ENCODE measurements at places on chromosomes 2 and 18.

GRCh38 chr2:137800386-137800785 is 163.9 kb upstream of the HNMT start:
- no peak for DNase-seq

DNA sequence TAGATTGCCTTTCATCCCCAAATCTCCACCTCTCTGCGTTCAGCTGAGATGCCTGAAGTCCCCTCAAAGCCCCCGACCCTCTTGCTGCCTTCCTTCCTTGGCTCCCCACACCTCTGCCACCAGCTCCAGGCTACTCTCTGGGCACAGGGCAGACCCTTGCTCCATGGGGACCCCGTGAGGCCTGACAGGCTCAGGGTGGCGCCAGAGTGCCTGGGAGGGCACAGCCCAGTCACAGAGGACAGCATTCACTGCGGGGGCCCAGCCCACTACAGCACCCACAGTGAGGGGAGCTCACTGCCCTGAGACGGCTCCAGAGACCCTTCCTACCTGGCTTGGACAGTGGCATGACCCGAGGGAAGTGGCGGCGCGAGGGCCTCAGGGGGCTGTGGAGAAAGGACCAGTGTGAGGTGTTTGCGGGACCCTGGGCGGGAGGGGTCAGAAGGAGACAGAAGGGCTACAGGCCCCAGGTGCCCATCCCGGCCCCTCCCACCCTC is 51.0 kb downstream of the AQP12A start:
- DNase-seq: no peak

DNA sequence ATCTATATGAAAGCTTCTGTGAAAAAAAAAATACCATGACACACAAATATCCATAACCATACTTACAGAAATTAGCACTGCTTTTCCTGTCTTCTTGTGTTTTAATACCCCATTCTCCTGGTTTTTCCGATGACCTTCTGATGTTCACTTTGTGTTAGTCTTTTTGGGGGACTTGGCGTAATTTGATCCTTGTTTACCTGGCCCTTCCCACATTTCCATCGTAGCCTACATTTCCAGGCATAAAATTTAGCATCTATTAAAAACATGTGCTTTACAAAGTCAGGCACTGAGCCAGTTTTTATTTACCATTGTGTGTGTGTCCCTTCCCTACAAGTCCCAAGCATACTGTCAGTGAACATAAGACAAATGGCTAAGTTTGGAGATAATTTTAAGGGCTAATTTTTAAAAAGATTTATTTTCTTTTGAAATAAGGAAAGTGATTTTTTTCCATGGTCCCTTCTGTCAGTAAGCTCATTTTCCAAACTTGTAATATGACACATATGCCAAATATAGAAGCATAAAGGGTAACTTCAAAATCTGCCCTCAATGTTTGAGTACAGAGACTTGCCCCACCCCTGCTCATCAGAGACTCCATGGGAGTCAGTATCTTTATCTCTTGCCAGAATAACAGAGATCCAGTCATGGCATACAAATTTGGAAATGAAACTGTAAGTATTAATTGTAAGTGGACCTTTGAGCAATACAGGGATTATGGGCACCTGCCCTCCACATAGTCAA is 27.3 kb downstream of the SESTD1 start:
- DNase-seq: no peak

GRCh38 chr2:190863946-190864345 is 16.7 kb upstream of the GLS start:
- DNase-seq: no peak

GRCh38 chr2:40371525-40372282 is 80.2 kb downstream of the SLC8A1 start:
- DNase-seq: no peak

- DNase-seq: no peak
Observed at GRCh38 chr2:160278101-160278878, 78.2 kb upstream of the ITGB6 start.

DNA sequence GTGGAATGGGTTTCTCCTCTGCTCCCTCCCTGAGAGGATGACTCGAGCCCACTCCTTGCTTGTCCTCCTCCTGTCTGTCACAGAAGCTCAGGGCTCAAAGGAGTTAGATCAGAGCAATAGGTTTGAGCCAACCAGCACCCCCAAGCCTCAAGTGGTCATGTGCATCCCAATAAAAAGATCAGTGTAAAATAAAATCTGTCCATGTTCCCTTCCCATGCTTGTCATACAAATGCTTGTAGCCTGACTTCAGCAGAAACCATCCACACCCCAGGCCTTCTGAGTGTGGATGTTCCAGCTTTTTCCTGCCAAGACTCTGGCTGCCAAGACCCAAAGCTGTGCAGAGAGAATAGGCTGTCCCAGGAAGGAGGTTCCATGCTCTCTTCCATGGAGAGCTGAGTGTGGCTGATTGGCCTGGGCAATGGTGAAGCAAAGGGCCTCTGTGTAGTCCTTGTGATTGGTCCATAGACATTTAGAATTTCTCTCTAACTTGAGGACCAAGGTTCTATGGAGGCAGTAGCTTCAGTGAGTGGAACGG is 67.4 kb downstream of the GYPC start:
- DNase-seq: no peak

DNA sequence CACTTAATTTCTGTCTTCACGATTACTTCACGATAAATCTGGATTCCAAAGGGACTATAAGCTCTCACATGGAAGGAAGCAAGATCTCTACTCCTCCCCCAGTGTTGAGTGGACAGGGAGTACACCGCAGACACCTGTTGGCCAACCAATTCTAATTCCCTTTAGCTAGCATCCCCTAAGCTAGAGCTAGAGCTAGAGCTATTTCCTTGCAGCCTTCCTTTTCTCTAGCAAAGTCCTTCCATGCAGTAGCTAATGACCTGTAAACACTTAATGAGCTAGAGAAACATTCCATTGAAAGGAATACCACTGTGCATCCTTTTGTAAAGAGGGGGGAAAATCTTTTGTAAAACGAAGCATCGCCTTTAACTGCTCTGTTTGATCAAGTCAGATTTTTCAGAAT is 56.5 kb downstream of the BCL11A start:
- no peak for DNase-seq

DNA sequence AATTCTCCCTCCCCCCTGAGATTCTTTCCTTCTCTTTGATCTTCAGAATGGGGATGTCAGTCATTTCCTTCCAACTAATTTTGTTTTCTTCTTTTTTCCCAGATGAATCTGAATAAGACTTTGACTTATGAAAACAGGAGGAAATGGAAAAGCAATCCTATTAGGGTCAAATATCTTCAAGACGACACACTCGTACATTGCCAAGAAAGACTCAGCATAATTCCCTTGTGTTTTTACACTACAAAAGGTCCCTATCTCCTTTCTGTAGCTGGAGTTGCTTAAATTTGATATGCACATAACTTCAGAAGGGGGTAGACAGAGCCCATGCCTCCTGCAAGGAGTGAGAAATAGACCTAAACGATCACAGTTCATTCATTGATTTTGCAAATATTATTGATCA is 230.3 kb upstream of the RBBP8 start:
- no peak for DNase-seq

DNA sequence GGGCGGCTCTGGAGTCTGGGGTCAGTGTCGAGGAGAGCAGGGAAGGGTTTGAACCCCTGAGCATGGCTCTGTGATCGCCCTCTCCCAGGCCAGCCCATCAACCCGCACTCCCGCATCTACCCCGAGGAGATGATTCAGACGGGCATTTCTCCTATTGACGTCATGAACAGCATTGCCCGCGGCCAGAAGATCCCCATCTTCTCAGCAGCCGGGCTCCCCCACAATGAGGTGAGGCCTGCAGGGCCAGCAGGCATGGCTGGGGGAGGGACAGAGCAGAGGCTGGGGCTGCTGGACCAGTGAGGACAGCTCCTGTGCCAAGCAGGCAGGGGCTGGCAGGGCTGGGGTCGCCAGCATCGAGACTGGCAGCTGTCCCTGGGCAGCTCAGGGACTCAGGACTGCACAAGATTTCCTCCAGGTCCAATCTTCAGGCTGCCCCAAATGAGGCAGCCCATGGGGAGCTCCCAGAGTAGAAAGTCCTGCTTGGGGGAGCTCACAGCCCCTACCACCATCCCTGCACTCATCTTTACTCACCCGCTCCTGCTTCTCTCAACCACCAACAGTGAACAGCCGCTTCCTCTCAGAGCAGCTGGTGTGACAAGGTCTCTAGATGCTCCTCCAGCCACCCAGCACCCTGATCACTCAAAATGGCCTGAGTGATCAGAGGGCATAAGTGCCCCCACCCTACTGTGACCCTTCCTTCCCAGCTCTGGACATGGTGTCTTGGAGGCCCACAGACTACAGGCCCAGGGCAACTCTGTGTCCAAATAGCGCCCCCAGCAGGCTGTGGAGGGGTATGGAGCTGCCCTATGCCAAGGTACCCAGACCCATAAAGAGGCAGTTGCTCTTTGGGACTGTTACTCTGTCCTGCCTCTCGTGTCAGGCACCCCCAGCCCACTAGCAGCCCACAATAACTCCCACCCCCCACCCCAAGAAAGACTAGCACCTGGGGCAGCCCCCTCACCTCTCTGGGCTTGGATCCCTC is 18.3 kb upstream of the ANKRD53 start:
- no peak for DNase-seq

DNA sequence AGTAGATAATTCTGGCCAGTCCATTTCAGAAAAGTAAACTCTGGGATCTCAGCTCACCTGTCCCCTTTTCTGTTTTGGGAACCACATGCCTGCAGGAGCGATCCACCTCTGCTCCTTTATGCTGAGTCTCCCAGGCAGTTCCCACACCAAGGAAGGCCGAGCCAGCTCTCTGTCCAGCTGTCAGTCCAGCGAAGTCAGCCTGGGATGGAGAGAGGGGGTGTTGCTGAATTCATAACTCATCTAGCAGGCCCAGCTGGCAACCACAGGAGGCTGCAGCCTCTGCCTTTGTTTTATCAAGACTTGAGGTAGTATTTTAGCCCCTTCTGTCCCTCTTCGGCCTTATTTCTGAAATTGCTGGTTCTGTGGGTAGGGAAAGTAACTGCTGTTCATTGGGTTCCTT is 209.9 kb downstream of the ARL4C start:
- DNase-seq: no peak

- no peak for DNase-seq
Observed at GRCh38 chr2:207928079-207928478, 97.2 kb downstream of the PLEKHM3 start.

DNA sequence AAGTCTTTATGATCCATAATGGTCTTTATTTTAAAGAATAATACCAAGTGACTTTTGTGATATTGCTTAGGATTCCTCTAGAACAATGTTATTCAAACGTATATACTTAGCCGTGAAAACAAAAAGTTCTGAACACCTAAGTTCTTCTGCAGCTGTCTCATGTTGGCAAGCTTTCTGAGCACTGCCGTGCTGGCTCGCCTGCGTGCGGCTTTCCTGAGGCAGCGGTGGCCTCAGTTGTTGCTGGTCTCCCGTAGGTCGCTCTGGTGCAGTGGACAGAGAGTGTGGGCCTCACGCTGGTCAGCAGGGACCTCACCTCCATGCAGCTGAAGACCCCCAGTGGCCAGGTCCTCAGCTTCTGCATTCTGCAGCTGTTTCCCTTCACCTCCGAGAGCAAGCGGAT is 66.8 kb upstream of the NFATC1 start:
- DNase-seq: no peak

- DNase-seq: no peak
Observed at GRCh38 chr2:157364257-157364974, 38.8 kb upstream of the ERMN start.

GRCh38 chr2:206084870-206085741 is 868 bp downstream of the INO80D start:
- DNase-seq: peak; percentile 64

GRCh38 chr2:10993001-10993481 is 81.3 kb downstream of the KCNF1 start:
- DNase-seq: no peak

DNA sequence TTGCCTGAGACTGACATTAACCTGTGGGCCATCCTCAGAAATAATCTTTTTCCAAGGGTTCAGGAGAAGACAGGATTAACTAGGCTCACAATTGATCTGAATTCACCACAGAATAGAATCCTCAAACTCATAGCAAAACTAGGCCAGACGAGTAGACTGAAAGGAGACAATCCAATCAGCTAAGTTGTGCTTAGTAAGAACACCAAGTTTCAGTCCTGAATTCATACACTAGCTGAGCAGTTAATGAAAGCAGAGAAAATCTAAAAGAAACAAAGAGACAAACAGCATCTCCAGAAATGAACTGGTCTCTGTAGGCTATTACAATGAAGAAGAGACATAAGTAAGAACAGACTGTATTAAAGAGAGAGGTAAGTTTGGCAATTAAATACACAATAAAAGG is 89.5 kb downstream of the GORASP2 start:
- no peak for DNase-seq

DNA sequence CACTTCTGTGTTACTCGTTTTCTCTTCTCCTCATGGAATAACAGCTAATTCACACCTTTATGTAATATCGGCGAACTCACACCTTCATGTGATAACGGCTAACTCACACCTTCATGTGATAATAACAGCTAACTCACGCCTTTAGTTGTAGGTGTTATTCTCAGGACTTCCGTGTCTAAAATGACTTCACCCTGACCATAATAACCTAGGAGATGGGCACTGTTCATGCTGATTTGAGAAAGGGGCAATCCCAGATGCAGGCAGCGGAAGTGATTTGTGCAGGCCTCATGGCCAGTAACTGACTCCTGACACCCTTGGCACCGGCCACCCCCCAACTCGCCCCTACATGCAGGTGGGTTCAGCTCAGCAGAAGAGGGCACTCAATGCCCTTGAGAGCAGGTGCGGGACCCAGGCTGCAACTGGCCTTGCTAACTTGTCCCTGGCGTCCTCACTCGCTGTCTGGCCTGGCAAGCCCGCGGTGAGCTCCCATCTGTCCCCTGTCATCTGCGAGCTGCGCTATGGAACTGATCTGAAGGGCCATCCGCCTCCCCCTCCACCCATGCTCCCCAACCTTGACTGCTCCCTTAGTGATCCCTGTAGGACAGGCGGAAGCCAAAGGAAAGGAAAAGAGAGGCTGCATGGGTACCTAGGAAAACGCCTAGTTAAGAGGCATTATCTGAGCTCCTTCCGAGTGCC is 42.6 kb upstream of the MTCL1 start:
- DNase-seq: no peak

DNA sequence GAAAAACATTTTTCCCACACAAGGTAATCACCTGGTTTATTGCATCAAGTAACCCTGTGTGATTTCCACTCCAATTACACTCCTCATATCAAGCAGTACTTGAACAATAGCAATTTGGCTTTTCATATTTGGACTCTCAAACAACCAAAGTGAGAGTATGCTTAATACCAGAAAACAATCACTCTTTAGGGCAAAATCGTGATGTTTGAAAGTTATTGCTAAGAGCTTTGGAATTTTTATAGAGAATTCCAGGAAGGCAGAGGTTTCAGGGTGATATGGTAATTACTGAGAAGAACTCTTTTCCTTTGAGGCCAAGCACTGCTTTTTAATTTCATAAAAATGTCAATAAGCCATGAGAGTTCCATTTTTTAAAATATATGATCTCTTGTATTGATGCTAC is 779.5 kb upstream of the LRRTM1 start:
- DNase-seq: no peak

- DNase-seq: no peak
Observed at GRCh38 chr2:19287324-19287723, 71.1 kb downstream of the OSR1 start.

- DNase-seq: no peak
Observed at GRCh38 chr18:49612515-49613033, 50.7 kb downstream of the LIPG start.

- no peak for DNase-seq
Observed at GRCh38 chr2:203500951-203501350, 34.1 kb downstream of the RAPH1 start.
